ENCODE measurements at places on chromosomes 2 and 18.

DNA sequence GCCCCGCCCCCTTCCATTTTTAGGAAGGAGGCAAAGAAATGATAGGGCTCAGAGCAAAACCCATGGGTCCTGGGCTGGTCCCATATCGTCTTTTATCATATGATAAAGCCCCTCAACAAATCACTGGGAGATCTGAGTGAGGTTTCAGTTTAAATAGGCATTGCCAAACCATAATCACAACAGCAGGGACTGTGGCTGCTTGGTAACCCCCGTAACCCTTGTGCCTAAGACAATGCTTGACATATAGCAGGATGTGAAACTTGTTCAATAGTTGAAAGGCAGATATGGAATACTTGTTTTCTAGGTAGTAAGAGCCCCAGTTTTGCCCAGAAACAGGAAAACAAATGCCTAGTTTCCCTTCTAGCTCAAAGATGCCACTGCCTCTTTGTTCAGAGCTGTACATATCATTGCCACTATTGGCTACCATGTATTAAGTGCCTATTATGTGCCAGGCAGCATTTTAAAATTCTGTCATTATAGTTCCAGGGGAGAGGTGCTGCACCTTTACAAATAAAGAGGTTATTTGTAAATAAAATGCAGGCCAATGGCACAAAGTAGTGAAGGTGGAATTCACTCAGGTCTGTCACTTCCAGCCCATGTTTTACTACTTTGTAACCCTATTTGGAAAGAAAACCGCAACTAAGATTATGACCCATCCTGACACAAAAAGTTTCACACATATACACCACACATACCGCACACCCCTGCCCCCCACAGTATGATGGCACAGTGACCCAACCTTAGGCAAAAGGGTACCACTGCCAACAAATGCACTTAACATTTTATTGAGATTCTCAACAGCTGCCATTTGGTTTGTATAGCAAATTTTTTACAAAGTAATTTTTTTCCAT is 14.2 kb downstream of the NAGK start:
- no peak for DNase-seq

GRCh38 chr2:28896906-28897305 is 2.4 kb downstream of the WDR43 start:
- no peak for DNase-seq

- no peak for DNase-seq
These were observed 229.8 kb downstream of the LDLRAD4 start for GRCh38 chr18:13448335-13448795.

DNA sequence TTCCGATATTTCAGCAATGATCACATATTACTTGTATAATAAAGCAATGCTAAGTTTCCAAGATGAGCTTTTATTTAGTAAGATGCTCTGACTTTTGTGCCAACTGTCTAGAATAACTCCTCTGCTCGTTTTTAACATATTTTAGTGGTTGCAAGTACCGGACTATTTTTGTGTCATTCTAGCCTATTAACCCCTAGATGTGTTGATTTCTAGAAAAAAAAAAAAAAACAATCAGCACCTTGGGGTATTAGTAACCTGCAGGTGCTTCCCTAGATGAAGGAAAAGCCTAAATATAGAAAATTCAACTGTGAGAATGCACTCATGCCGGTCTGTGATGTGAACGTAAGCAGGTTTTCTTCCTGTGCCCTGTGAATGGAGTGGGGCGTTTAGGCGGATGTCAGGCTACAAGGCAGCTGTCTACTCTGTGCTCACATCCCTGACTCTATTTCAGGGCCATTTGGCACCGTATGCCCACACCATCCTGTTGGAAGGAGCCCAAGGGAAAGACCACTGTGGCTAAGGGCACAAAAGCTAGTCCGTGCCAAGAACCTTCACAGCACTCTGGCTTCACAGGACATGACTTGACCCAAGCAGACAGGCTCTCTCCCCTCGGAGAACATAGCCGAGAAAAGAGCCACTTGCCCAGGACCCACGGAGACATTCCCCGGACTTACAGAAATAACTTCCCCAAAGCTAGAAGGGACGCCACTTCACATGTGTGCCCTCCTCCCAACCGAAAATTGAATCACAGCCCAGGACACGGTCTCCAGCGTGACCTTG is 60.9 kb upstream of the AGAP1 start:
- no peak for DNase-seq

GRCh38 chr2:126244937-126245336 is 411.0 kb upstream of the GYPC start:
- peak; percentile 44 for DNase-seq

- DNase-seq = no peak
These were observed 7.5 kb upstream of the ADI1 start for GRCh38 chr2:3526871-3527270.

DNA sequence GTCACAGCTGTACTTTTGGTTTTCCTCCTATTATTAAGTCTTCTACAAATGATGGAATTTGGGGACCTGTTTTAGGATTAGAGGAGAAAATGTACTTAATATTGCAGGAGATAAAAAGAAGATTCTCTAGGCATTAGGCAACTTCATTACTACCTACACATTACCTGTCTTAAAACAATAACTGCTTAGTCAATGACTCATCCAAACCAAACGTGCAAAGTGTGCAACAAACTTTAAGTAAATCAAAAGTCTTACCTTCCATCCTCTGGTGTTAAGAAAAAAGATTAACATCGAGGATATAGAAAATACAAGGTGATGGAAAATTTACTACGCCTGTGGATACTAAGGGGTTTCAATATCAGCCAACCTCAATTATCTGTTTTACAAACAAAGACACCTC is 285.3 kb upstream of the KYNU start:
- no peak for DNase-seq

GRCh38 chr2:76491503-76491902 is 780.8 kb upstream of the GCFC2 start:
- DNase-seq = peak; percentile 82

DNA sequence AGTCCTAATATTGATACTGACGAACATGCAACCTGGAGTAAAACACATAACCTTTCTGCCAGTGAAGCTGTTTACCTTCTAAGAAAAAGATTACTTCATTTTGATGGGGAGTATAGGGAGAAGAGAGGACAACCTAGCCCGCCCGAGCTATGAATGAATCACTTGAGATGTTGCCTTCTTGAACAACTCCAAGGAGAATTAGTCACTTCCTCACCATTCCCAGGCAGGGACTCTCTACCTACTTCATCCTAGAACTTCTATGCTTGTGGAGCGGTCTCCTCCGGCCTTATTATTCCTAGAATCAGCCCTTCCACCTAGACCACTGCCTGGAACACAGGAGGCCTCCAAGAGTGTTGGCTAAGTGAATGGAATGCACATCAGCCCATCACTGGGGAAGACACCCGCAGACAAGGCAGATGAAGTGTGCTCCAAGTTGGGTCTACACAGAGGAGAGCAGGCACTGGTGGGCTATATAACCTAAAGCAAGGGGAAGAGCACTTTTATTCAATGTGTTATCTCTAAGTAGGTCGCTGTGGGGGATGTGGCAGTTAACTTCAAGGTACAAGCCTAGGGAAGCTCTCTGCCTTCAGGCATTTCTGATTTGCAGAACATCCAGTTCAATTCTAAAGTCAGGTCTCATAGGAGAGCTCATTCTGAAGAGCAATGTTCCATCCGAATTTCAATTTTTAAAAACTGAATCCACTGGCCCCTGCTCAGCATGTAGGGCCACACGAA is 57.4 kb downstream of the STK39 start:
- DNase-seq = no peak

DNA sequence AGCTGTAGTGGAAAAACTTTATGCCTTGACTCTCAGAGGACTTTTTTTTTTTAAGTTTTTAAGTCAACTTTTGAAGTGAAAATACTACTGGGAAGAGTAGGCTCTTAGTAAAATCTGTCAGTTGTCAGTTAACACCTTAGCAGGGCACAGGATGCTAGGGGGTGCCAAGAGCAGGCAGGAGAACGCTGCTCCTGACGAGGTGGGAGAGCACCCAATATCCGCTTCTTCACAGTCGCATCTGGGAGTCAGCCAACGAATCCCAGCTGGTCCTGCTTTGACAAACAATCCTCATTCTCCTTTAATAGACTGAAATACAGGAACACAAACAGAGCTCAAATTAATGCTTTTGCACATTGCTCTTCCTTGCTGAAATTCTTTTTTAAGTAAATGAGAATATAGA is 709.5 kb upstream of the ACVR2A start:
- DNase-seq = no peak

DNA sequence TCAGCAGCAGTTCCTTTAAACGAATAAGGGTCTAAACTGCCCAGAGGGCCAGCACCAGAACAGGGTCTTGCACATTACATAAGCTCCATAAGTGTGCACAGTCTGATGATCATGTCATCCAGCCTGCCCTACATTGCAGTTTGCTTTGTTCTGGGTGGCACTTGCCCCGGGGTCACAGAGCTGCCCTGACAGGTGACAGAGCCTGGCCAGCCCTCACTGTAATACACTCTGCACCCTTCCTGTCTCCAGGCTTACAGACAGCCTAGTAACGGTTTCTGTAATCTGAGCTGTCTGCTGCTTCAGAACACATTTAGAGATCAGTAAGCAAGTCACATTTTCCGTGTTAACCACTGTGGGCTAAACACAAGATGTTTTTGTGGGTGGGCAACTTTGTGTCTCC is 213.3 kb downstream of the FAM210A start:
- no peak for DNase-seq

GRCh38 chr2:238159071-238159539 is 335 bp downstream of the ERFE start:
- DNase-seq = no peak
